ENCODE measurements at places on chromosomes 3 and 15.

- DNase-seq = no peak
These were observed 186.9 kb downstream of the FAM43A start for GRCh38 chr3:194872669-194872977.

DNA sequence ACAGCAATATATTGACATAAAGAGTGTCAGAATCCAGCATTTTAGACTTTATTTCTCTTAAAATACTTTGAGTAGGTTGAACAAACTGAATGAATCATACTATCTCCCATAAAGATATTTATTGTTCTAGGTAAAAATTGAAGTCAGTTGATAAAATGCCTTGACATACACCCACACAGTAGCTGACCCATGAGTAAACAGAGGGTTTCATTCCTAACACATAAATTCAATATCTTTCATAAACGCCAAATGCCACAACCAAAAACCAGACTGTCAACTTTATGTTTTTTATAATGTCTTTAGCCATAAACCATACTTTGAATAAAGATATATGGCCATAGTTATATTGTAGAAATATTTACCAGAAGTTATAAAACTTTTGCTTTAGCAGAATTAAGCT, 742.4 kb downstream of the NAALADL2 start:
- DNase-seq = no peak

DNA sequence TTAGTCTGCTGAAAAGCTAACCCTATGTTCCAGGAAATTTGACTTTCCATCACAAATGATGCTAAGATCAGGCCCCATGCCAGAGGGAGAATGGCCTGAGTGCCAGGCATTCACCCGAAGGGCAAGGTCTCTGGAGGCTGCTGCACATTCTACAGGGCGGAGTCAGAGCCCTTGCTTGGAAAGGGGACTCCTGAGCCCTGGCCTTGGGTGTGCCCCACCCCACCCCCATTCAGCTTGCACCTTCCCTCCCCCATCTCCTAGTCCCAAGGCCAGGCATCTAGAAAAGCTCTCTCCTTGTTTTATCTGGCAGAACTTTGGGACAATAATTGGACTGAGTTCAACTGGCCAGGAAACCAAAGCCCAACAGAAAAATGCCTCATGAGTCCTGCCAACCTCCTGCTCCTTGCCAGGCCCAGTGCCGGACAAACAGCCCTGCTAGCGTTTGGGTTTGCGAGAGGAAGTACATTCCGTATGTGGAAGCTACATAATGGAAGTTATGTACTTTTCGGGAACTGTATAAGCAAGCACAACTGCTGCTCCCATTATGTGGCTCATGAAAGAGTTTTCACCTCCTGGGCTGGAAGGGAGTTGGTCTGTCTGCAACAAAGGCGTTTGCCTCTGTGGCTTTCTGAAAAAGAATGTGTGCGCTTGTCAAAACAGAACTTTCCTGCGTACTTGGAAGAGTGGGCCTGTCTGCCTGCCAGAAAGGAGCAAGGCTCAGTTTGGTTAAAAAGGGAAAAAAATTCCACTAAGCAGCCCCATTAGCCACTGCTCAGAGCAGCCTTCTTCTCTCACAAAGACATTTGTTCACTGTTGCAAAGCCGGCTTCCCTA, 321.5 kb upstream of the CTNNB1 start:
- no peak for DNase-seq

- DNase-seq = no peak
These were observed 11.7 kb downstream of the CTXND1 start for GRCh38 chr15:80240276-80240675.

GRCh38 chr3:193342551-193342950, 36.0 kb downstream of the ATP13A5 start:
- no peak for DNase-seq

GRCh38 chr3:186639778-186640472, at the start of gene FETUB:
FETUB (plus strand) TSS chr3:186640399; CDS start chr3:186640461, 62 bp downstream.
- DNase-seq = no peak

Measured in NCI-H1694 (cell line).